ENCODE measurements at places on chromosomes 1 and 21. TPM values are rescaled to one million over a fixed set of nuclear protein-coding genes. Genes with fewer than 3 reads are reported as not detected.

The OVAAL gene
- not detected for total RNA-seq

The DCST1 gene
- total RNA-seq: not detected

The GUCA2A gene
- not detected for total RNA-seq

The LRRC8B gene
- total RNA-seq: not detected

The LCA5L gene
- total RNA-seq: 2.0 TPM

The AMY1C gene
- total RNA-seq: not detected

The UBXN10 gene
- total RNA-seq: 0.39 TPM

The IL12RB2 gene
- not detected for total RNA-seq

The RAB3B gene
- total RNA-seq: 0.11 TPM

The VASH2 gene
- total RNA-seq: 1.6 TPM

The OLFML2B gene
- 0.11 TPM for total RNA-seq

The SELP gene
- total RNA-seq: not detected

The DCDC2B gene
- total RNA-seq: not detected

The SH2D5 gene
- total RNA-seq: not detected

The ESRRG gene
- total RNA-seq: 0.39 TPM

The THEM5 gene
- total RNA-seq: not detected

The SRGAP2 gene
- 227 TPM for total RNA-seq

The AZIN2 gene
- total RNA-seq: 2.6 TPM

The OR6N1 gene
- not detected for total RNA-seq

The FCGR3A gene
- not detected for total RNA-seq

The ZRANB2 gene
- total RNA-seq: 38.1 TPM

The TRPM2 gene
- total RNA-seq: not detected

The FMN2 gene
- total RNA-seq: 0.79 TPM

The TAS1R1 gene
- total RNA-seq: not detected

The FAM72D gene
- total RNA-seq: 0.79 TPM

The LCE1B gene
- total RNA-seq: not detected

The COL24A1 gene
- not detected for total RNA-seq

The RPL11 gene
- total RNA-seq: 447 TPM

The CLCA1 gene
- not detected for total RNA-seq

The FNDC5 gene
- total RNA-seq: not detected

The OR2AK2 gene
- not detected for total RNA-seq

The HEYL gene
- not detected for total RNA-seq

Measured in placental epithelial cell (primary cell).